ENCODE measurements at places on chromosomes 1 and 21. TPM values are rescaled to one million over a fixed set of nuclear protein-coding genes. Genes with fewer than 3 reads are reported as not detected.

The ITLN1 gene
- total RNA-seq: not detected

DNA sequence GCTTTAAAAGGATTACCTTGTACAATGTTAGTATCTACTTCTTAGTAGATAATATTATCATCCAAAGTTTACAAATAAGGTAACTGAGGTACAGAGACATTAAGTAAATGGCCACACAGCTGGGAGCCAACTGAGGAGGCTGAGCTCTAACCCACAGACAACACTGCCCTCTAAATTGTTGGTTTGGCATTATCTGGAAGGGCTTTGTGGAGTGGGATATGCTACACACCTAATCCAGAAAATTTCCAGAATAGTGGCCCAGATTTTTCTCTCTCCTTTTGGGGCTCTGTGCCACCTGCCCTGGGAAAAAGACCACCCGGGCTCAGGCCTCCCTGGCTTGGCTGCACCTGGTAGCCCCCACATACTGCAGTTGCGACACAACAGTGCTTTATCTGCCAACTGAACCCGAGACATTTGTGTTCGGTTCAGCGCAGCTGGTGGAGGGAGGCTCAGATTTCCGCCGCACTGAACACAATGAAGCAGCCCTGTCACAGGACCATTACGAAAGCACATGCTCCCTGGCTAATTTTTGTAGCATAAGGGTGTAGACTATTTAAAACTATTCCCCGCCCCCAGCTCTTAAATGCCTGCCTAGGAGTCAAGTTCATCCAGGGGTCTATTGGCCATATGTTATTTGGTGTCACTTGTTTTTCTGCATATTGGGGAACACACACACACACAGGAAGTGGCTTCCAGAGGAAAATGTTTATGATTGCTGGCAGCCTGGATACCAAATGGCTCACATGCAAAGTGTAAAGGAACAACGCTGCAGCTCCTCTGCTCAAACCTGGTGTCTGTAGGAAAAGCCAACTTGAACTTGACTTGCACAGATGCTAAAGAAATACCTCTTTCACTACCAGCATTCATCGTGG lies 92.3 kb upstream of the ESRRG start:
- no peaks in the 10 kb centered on the region for H3K36me3 ChIP-seq
- H3K27ac ChIP-seq: no peak overlapping the region
- DNase-seq: peak; percentile 93

- H3K4me1 ChIP-seq: no peaks in the 10 kb centered on the region
- H3K36me3 ChIP-seq: no peaks in the 10 kb centered on the region
- H3K27ac ChIP-seq: no peak overlapping the region
- H3K4me3 ChIP-seq: no peak overlapping the region
Observed at GRCh38 chr1:213041443-213041842, 9.6 kb upstream of the RPS6KC1 start.

- H3K4me3 ChIP-seq: no peak overlapping the region
- no peak for DNase-seq
- H3K4me1 ChIP-seq: no peaks in the 10 kb centered on the region
- H3K27ac ChIP-seq: no peak overlapping the region
Observed at GRCh38 chr1:220565670-220566069, 37.7 kb downstream of the MARK1 start.

The ILDR2 gene
- total RNA-seq: 5.9 TPM

DNA sequence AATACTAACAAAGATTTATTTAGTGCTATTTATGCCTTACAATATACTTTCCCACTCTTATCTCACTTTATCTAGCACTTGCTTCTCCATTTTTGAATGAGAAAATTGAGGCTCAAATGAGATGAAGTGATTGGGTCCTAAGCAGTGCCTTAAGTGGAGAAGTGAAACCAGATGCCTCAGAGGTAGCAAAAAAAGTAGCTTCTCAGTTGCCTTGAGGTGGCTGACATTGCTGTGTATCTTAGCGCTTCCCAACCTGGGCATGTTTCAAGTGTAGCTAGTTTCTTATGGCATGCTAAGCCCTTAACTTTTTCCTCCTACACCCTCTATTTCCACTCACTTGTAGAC lies 390.4 kb downstream of the OMA1 start:
- H3K27ac ChIP-seq: no peak overlapping the region
- no peaks in the 10 kb centered on the region for H3K36me3 ChIP-seq
- no peak for DNase-seq
- no peak overlapping the region for H3K4me3 ChIP-seq

GRCh38 chr1:31658721-31659120 lies 14.0 kb upstream of the PEF1 start:
- no peaks in the 10 kb centered on the region for H3K36me3 ChIP-seq
- H3K27me3 ChIP-seq: no peaks in the 10 kb centered on the region

The DCST1 gene
- total RNA-seq: not detected

DNA sequence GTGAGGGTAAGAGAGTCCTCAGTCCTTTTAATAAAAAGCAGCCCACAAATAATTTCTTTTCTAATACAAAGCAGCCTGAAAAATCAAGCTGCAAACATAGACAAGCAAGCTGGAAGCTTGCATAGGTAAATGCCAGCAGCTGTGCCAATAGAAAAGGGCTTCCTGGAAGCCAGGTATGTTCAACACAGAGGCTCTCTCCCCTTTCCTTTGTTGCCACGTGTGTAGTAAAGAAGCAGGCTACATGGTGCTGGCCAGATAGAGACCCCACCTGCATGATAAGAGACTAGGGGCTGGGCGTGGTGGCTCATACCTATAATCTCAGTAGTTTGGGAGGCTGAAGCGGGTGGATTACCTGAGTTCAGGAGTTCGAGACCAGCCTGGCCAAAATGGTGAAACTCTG lies 50.1 kb upstream of the ERRFI1 start:
- no peak overlapping the region for H3K27ac ChIP-seq
- no peaks in the 10 kb centered on the region for H3K27me3 ChIP-seq
- DNase-seq: no peak
- no peak overlapping the region for H3K4me3 ChIP-seq
- no peaks in the 10 kb centered on the region for H3K36me3 ChIP-seq

The FCAMR gene
- total RNA-seq: 1.8 TPM

The PAPPA2 gene
- total RNA-seq: 93.5 TPM

DNA sequence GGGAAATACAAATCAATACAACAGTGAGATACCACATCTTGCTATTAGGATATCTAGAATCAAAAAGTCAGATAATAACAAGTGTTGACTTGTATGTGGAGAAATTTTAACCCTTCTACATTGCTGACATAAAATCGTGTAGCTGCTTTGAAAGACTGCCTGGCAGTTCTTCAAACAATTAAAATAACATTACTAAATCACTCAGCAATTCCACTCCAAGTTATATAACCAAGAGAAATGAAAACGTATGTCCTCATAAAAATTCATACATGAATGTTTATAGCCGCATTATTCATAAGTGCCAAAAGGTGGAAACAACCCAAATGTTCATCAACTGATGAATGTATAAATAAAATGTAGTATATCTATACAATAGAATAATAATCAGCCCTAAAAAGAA lies 164.6 kb downstream of the RASAL2 start:
- H3K27ac ChIP-seq: no peak overlapping the region
- H3K4me1 ChIP-seq: no peaks in the 10 kb centered on the region
- no peak overlapping the region for H3K4me3 ChIP-seq
- H3K27me3 ChIP-seq: no peaks in the 10 kb centered on the region
- no peaks in the 10 kb centered on the region for H3K36me3 ChIP-seq
